Inflammatory macrophage (primary cell): ENCODE measurements at places on chromosomes 5 and 9.
A peak's percentile ranks its signal among the peaks of the same experiment; 100 is the strongest.

- DNase-seq, result no peak
Measured at GRCh38 chr9:76717176-76717575, 47.1 kb upstream of the PCA3 start.

DNA sequence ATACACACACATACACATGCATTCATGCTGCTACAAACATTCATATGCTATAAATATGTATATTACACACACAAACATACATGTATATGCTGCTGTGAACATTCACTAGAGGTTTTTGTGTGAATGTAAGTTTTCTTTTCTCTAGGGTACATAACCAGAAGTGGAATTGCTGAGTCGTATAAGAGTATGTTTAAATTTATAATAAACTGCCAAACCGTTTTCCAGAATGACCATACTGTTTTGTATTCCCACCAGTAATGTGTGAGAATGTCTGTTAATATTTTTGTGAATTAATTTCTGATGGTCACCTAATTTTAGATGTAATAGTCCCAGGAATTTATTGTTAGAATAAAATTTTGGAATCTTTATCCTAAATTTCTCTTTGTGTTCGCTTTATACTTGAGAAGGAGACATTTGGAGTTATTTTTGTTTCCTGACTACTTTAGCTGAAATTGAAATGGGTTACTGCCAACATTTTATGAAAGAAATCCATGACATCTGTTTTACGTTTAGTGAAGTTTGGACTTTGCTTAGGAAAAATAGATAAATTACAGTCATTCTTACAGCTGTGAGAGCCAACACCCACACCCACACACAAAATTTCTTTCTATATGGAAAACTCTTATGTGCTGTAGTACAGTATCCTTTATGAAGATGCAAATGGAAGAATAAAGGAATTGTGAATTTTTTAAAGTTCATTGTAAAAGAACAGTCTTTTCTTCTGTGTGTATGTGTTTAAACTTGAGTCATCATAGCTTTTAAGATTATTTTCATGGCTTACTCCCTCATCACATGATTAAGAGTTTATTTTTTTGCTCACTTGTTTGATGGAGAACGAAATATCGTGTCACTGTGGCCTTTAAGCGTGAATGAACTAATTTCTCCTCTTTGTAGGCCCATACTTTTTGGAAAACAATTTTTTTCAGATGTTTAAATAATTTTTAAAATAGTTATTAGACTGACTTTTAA, 24.3 kb downstream of the CENPP start:
- DNase-seq, result no peak

DNA sequence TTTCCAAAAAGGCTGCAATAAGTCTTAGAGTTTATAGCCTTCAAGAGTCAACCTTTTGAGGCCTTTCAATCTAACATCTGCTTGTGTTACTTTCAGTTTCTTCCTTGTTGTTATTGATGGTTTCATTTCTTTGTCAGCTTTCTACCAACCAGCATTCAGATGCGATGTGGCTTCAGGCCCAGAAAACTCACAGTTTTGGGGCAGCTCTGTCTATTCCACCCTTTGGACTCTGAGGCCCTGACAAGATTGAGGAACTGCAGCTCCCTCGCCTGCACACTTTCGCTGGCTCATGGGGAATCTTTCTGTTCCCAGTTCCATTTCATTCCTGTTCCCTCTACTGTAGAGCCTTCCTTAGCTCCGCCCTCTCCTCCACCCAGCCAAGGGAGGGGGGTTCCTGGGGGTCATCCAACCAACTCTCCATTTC, 13.3 kb upstream of the WHRN start:
- no peak for DNase-seq

DNA sequence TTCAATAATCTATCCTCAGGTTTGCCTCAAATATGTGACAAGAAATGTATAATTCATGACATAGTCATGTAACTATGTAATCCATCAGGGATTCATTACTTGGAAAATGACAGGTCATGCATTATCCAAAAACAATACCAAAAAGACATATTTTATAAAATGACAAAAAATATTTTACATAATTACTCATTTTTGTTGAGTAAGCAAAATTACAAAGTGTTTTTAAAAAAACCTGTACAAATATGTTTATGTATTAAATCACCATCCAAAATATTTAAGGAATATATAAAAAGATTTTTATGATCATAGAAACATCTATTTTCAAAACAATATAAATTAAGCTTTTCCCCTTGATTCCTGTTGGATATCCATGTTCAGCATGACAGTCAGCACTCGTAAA, 36.7 kb upstream of the ITGA2 start:
- DNase-seq, result no peak

DNA sequence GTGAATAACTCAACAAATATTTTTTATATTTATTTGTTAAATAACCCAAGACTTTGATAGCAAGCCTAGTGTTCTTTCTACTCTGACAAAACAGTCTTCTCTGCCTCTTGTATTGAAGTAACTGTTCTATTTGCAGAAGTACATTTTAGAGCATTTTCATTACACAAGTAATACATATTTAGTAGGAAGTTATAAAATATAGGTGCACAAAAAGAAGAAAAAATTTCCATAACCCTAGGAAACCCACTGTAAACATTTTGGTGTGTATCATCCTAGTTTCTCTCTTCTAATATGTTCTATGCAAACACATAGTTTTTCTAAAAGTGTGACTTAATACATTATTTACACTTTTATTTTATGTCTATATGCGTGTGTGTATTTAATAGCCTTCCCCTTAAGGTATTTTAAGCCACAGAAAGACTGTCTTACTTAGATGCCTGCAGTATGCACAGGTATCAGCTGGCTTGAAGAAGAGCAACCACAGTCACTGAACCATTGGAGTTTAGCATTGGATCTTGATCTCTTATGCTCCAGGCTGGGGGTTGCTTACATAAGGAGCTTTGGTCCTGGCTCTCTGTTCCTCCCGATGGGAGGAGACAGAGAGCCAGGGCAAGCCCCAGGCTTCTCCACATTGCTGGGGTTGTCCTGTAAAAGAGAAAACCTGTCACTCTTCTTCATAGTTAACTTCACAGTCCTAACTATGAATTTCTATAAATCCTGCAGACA, 3.8 kb downstream of the SELENOP start:
- peak; percentile 26 for DNase-seq

DNA sequence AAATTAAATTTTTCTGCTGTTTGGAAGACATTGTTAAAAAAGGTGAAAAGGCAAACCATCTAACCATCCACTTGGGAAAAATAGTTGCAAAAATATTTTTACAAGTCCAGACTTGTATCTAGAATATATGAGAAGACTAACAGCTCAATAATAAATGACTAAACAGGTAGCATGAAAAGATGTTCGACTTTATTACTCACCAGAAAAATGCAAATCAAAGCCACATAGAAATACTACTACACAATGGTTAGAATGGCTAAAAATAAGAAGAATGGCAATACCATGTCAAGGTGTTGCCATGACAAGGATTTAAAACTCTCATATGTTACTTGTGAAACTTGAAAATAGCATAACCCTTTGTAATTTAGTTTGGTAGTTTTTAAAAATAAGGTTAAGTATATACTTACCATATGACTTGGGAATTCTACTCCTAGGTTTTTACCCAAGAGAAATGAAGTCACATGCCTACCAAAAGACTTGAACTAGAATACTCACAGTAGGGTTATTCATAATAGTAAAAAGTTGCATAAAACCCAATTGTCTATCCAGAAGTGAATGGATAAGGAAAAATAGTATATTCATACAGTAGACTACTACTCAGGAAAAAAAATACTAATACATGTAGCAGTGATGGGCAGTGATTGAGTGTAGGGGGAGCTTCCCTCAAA, 93.8 kb downstream of the VPS13A start:
- no peak for DNase-seq

GRCh38 chr5:177966009-177966838, 29.8 kb downstream of the PROP1 start:
- no peak for DNase-seq

DNA sequence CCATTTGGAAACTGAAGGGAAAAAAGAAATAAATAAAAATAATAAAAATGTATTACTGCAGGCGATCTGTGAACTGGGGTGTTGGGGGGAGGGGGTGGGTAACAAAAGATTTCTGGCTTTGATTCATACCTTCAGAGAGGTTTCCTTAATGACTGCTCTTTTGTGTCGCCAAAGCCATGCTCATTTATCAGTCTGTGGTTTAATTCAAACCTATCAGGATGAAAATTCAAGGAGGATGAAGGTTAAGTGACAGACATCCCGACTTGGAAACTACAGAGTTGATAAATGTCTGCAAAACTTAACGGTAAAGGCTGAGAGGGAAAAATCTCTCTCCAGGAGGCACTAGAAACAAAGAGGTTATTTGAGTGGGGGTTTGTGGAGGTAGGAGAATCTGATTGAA, 278.2 kb downstream of the PSAT1 start:
- DNase-seq, result no peak

DNA sequence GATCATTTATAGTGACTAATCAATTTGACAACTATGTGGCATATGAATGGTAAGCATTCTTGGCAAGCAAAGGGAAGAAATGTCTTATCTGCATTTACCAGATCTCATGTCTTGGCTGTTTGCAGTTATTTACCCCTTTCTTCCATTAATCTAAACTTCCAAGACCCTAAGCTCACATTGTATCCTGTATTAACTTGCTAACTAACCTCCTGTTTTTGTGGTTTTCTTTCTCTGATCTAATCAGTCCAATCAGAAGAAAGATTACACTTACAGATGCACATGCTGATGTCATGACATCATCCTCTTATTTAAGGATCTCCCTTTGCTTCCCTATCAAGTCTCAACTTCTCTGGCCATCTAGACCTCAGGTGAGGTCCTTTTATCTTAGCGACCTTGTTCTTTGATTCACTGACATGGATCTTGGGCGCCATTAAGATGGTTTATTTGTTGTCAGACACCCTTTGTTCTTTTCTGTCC, 95.5 kb downstream of the F2RL2 start:
- DNase-seq, result no peak

GRCh38 chr5:148179234-148179824, 11.0 kb downstream of the SPINK14 start:
- DNase-seq, result peak; percentile 80

DNA sequence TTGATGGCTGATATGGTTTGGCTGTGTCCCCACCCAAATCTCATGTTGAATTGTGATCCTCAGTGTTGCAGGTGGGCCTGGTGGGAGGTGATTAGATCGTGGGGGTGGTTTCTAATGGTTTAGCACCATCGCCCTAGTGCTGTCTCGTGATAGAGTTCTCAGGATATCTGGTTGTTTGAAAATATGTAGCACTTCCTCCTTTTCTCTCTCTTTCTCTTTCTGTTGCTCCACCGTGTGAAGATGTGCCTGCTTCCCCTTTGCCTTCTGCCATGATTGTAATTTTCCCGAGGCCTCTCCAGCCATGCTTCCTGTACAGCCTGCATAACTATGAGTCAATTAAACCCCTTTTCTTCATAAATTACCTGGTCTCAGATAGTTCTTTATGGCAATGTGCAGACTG, 111.6 kb downstream of the SREK1 start:
- peak; percentile 5 for DNase-seq

GRCh38 chr5:170262061-170263045, 29.6 kb downstream of the C5orf58 start:
- DNase-seq, result no peak

GRCh38 chr9:137030006-137030405, 1.9 kb downstream of the FUT7 start:
- no peak for DNase-seq

DNA sequence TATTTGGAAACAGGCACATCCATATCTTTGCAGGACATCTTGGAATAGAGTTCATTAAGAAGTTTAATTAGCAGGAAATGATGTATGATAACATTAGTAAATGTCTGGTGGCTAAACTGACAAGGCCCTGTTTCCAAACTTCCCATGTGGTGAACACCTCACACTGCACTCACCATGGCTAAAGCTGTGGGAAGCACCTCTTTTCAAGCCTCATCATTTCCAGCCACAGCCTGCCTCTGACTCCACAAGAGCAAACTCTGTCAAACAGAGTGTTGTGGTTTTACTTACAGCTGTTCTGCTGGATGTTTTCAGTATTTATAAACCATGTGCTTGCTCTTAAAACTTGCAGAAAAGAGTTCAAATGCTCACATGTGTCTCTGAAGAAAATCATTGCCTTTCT, 14.9 kb upstream of the NDUFB6 start:
- DNase-seq, result peak; percentile 32

- DNase-seq, result no peak
Measured at GRCh38 chr9:70121818-70122436, 78.3 kb downstream of the MAMDC2 start.

- DNase-seq, result no peak
Measured at GRCh38 chr5:154962494-154962893, 21.6 kb downstream of the MRPL22 start.

DNA sequence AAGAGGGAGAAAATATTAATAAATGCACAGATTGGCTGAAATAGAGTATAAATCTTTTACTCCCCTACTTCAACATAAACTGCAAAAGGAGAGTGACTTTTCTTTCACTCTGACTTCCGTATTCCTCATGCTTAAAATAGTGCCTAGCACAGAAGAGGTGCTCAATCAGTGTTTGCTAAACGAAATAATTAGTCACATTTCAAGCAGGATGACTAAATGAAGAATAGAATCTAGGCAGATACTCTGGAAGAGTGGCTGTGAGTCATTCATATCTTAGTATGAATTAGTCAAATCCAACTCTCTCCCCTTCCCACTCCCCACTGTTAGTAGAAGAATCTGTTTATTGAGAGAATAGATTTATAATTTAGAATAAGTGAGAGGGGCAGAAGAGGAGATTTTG, 4.8 kb downstream of the CD274 start:
- DNase-seq, result peak; percentile 57

- no peak for DNase-seq
Measured at GRCh38 chr5:163877865-163878264, 372.4 kb downstream of the MAT2B start.

DNA sequence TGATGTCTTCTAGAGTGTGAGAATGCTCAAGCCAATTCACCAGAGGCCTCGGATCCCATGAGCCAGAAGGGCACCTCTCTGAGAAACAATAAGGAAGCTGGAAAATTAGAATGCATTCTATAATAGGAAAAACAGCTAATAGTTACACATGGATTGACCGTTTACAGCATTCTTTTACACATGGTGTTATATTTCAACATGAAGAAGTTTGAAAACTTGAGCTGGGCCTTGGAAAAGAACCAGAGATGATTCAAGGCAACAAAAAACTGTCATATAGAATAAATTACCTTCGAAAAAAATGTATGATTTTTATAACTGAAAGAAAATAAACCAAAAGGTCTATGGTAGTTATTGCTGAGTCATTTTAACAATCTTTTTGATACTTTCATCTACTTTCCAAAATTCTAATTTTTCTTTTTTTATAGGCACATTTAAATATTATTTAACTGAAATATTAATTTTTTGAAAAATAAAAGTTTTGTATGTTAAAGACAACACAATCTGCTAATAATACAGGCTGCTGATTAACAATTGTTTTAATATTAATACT, 6.2 kb downstream of the SH3TC2 start:
- DNase-seq, result no peak

- no peak for DNase-seq
Measured at GRCh38 chr5:35828082-35828598, 28.6 kb upstream of the IL7R start.
